Omental fat pad (tissue), 4 donors: ENCODE measurements at places on chromosomes 1 and 21.

DNA sequence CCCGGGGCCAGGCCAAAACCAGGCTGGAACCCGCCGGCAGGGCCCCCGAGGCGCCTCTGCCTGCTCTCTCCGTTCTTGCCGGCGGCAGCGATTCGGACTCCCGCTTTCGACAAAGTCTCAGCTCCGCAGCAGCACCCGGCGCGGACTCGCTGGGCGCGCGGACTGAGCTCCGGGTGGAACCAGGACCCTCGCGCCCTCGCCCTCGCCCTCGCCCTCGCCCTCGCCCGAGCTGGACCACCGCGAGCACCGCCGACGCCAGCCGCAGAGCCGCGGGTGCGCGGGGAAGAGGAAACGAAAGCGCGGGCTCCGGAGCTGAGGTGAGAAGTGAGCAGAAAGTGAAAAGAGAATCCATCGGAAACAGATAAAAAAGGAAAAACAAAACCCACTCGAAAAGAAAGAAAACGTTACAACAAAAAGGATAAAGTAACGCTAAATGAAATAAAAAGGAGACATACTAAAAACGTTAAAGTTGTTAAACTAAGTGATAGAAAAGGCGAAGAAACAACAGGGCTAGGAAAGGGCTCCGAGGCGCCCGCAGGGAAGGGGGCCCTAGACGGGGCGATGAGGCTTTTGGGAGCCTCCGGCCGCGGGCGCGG is 64.9 kb downstream of the MEF2D start:
- no peak for DNase-seq

DNA sequence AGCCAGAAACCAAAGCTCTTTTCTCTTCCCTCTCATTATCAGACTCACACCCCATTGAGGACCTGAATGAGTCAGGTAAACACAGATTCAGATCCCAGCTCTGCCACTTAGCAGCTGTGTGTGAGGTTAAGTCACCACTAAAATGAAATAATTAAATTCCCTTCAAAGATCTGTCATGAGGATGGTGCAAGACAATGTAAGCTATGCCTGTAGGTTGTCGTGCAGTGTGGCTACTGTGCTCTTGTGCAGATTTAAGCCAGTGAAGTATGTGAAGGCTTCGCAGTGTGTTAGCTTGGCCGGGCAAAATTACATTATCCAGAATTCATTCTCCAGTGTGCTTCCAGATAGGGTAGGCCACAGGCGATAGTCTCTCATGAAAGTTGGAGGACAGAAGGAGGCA is 13.6 kb downstream of the UBL4B start:
- DNase-seq: no peak

DNA sequence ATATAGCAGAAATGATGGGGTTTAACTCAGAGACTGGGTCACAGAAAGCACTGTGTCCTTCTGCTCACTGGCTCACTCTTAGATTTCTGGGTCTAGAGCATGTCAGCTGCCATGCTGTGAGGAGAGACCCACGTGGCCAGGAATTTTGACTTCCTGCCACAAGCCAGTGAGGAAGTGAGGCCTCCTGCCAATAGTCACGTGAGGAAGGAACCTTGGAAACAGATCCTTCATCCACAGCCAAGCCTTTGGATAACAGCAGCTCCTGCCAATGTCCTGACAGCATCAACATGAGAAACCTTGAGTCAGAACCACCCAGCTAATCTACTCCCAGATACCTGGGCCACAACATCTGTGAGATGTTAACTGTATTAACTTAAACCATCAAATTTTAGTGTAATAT is 114.5 kb upstream of the PLPPR5 start:
- DNase-seq: no peak

GRCh38 chr1:233090746-233091494 is 140.5 kb downstream of the NTPCR start:
- no peak for DNase-seq

- DNase-seq: no peak
These were observed 21.7 kb downstream of the LRRN2 start for GRCh38 chr1:204663644-204664383.

DNA sequence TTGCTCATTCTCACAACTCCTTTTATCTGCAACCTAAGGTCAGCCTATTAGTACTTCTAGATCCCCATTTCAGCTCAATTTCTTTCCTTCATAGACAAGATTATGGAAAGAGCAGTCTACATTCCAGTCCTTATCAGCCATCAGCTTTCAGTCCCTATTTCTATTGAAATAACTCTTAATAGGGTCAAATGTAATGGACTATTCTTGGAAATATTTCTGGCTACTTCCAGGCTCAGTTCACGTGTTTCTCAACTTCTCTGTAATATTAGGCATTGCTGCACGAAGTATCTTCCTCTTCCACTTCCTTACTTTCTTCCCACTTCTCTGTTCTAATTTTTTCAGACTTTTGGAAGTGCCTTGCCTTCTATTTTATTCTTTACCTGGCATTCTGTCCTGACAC is 232.9 kb upstream of the USP25 start:
- DNase-seq: no peak

GRCh38 chr1:88079036-88079435 is 605.0 kb upstream of the PKN2 start:
- DNase-seq: no peak

DNA sequence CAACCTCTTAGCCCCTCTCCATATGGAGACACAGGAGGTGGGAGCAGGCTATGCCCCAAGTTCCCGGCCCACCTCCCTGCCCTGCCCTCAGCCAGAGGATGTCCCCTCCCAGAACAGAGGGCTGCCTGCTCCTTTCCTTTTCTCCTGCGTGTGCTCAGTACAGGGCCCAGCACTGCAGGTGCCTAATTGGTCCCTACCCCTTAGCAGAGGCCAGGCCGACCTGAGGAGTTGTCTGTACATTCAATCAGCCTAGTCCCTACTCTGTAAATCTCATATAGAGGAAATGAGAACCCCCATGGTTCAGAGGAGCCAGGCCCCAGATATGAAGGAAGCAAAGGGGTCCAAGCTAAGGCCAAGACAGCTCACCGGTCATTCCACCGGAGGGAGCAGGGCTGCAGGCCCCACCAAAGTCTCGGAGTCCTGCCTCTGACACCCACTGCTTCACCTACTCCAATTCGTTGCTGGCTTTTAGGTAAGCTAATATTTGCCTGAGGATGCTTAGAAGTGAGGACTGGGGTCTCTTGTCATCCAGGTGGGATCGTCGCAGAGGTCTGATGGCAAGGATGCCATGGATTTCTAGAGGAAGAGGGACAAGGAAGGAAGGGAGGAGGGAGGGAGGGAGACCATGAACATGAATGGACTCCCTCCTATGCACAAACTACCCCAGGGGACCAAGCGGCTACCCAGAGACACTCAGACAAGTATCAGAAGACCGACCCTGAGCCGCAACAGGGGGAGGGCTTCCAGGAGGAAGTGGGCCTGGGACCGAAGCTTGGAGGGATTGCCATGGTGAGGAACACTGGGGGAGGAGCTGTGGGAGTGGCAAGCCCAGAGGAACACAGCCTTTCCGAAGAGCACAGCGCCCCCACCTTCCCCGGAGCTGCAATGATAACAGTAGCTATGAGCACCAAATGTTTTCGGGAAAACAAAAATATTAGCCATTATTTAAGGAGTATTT is 30.4 kb upstream of the FOXO6 start:
- DNase-seq: no peak

GRCh38 chr1:11862890-11863289 is 4.1 kb upstream of the NPPB start:
- no peak for DNase-seq

DNA sequence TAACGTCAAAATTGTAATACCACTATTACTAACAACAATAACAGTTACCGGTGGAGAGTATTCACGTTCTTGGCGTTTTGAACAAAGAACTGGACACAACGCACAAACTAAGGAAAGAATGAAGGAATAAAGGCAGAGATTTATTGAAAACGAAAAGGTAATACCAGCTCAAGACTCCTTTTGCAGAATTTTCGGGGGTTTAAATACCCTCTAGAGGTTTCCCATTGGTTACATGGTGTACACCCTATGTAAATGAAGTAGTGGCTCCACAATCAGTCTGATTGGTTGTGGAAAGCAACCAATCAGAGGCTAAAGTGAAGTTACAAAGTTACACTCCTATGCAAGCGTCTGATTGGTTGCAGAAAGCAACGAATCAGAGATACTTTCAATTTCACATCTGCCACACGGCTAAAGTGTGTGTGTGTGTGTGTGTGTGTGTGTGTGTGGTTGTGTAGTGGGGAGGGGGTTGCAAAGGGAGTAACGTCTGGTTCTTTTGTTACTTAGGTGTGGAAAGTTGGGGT is 1.1 kb upstream of the GTF2B start:
- DNase-seq: no peak

DNA sequence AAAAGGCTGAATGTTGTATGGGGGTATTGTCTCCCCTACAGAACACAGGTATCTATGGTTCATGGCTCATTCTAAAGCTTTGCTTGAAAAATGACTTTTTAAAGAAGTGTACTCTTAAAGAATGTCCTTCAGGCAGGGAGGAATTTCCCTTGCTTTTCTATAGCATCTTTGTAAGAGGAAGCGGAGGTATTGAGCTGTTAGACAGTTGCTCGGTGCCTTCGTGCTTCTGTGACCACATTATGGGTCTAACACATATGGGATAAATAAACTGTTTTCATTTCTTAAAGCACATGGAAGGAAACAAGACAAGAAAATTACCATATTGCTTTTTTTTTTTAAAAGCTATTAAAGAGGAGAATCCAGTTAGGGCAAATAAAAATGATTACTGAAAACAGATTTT is 182.9 kb downstream of the NTNG1 start:
- DNase-seq: no peak

GRCh38 chr1:200107004-200107470 is 79.5 kb downstream of the NR5A2 start:
- no peak for DNase-seq
